ENCODE measurements at places on chromosomes 1 and 21.

DNA sequence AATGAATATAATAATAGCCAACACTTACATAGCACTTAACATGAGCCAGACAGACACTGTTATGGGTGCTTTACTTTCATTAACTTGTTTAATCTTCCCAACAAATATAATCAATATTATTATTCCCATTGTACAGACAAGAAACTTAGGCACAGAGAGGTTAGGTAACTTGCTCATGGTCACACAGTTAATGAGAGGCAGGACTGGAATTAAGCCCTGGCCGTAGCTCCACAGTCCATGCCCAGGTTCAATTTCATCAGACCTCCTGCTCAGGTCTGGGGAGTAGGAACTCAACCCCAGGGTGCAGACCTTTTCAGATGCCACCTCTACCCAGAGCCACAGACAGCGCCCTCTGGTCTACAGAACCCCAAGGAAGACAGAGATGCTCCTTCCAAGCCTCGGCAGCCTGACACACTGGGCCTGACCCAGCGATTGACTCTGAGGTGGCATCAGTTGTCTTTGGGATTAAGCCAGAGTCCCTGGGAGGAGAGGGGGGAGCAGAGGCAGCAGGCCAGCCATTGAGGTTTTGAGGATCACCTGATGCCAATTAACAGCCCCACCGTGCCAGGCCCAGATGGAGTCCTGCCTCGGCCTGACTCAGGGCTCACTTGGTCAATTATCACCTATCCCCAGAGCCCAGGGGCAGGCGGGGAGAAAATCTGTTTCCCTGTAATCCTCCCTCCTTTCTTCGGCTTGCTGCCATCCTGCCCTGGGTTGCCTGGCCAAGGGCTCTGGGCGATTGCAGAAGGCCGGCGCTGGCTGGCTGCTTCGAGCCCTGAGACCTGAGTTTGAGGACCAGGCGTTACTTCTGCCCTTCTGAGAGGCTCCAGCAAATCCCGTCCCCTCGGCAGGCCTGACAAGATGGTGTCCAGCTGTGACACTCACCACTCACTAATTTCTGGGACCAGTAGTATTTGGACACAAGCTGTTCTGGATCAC is 116.7 kb downstream of the LACTBL1 start:
- no peak for DNase-seq

- DNase-seq: no peak
Measured at GRCh38 chr1:234983564-234984238, 144.9 kb downstream of the TOMM20 start.

GRCh38 chr1:18121072-18121820 is 13.6 kb downstream of the IGSF21 start:
- no peak for DNase-seq

GRCh38 chr1:95308276-95309030 is 74.4 kb downstream of the RWDD3 start:
- DNase-seq: no peak

- no peak for DNase-seq
Measured at GRCh38 chr1:82778612-82779011, 977.9 kb downstream of the ADGRL2 start.

- DNase-seq: no peak
Measured at GRCh38 chr21:42524341-42525028, 10.8 kb downstream of the SLC37A1 start.

DNA sequence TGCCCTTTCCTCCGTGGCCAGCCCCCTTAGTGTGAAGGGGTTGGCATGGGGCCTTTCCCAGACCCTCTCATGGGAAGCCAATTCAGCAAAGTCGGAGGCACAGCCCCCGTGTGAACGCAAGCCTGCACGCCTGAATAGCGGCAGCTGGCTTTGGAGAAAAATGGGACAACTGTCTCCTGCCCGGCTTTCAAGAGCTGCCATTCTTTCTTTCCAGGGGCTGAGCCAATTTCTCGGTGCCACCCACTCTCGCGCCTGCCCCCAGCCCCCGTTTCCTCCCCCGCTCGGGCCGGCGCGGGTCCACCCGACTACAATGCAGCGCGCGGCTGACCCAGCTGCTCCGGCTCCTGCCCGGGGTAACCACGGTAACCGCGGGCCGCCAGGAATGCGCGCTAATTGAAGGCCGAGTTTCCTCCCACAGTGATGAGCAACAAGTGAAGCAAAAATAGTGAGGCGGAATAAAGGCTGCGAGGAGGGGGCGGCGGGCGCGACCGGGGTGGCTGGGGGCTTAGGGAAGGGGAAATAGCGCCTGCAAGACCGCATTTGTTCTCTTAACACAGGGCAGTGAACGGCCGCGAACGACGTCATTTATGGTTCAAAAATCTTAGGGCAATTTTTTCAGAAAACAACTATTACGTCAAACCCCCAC is 27.8 kb downstream of the ILDR2 start:
- no peak for DNase-seq

- DNase-seq: no peak
Measured at GRCh38 chr1:209324901-209325871, 258.3 kb upstream of the CAMK1G start.

DNA sequence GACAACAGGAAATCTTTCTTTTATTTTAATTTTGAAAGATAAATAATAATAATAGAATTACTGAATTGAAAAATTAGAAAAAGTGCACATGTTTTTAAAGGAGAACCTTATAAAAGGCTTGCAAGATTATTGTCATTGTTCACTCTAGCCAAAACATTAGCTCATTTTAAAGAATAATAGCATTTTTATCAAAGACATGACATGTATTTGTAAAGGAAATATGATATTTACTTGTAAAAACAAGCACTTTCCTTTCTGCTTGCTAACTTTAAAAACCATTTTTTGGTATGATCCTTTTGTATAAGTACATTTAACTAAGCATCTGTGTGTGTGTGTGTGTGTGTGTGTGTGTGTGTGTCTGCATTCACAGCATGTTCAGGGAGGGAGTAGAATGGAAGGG is 156.3 kb upstream of the C1orf87 start:
- no peak for DNase-seq

- DNase-seq: peak; percentile 14
Measured at GRCh38 chr1:119808972-119809550, 2.2 kb downstream of the REG4 start.

- DNase-seq: no peak
Measured at GRCh38 chr1:43423672-43424550, 29.8 kb downstream of the HYI start.

GRCh38 chr21:24310788-24311187 is 1296.5 kb downstream of the MRPL39 start:
- no peak for DNase-seq

DNA sequence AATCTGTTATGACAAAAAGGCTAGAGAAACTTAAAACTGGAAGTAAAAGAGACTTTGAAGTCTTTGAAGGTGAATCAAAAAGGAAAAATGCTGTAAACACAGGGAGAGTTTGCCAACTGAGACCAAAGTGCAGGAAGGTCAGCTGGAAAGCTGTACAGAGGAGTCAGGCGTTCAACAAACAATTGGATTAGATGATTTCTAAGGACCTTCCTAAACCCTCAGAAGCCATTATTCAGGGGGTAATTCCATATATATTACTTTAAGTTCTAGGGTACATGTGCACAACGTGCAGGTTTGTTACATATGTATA is 156.8 kb downstream of the ZBTB18 start:
- no peak for DNase-seq

DNA sequence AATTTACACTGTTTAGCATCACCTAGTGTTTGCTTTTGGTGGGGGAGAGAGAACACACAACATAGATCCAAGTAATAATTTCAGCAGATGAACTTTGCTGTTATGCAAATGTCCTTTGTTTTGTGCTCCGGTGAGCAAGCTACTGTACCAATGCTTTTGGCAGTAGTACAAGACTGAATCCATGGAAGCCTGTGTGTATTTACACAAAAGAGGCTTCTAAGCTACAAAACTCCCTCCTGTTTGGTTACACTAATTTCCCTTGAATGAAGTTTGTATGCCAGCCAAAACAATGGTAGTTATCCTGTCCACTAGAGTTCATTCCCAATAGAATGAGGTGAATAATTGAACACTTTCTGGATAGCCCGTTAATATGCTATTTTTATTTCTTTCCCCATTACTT is 320.5 kb downstream of the KCTD3 start:
- no peak for DNase-seq

- no peak for DNase-seq
Measured at GRCh38 chr1:65341381-65341780, 32.0 kb downstream of the DNAJC6 start.

GRCh38 chr1:177033628-177034027 is 130.9 kb downstream of the ASTN1 start:
- no peak for DNase-seq

GRCh38 chr21:38494703-38495102 is 3.6 kb downstream of the ERG start:
- no peak for DNase-seq

GRCh38 chr1:22745669-22746585 is 35.3 kb downstream of the EPHB2 start:
- no peak for DNase-seq

- no peak for DNase-seq
Measured at GRCh38 chr1:23524163-23524562, 6.9 kb downstream of the E2F2 start.

DNA sequence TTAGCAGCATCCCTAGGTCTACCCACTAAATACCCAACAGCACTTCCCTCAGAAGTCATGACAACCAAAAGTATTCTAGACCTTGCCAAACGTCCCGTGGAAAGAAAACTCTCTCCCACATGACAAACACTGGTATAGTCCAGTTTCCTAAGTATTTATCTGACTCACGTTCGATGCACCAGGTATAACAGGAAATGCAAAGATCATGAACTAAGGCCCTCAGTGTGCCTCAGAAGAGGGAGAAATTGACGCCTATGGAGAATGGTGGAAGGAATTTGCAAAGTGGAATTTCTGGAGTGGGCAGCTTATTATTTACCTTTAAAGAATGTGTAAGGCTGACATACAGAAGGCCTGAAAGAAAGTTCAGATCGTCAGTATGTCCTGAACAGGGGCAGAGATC is 523.6 kb upstream of the DAB1 start:
- no peak for DNase-seq

- DNase-seq: peak; percentile 29
Measured at GRCh38 chr1:7885513-7886404, 32.9 kb upstream of the UTS2 start.

GRCh38 chr1:65064981-65065380 is 83.0 kb upstream of the AK4 start:
- no peak for DNase-seq

DNA sequence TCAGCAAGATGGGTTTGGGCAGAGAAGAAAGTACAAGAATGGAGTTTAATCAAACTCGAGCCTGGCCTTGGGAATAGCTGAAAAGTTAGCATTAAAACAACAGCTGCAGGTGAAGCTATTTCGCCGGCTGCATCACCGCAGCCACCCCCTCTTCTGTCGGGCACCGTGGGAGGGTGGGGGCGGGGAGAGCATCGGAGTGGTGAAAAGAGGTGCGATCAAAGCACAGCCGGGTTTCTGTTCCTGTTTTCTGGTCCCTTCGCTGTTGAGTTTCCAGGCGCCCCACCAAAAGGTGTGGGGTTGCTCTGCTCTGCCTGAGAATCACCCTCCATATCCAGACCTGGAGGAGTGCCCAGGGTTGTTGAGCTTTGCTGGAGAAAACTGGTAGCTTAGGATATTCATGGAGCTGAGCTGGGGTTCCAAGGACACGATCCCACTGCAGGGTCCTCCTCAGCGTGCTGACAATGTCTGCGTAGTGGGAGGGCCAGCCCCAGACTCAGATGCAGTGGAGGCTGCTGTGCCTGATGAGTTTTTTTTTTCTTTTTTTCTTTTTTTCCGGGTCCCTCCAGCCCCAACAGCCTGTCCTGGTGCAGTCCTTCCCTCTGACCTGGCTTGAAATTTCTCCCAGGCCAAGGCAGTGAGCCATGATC is 127.5 kb upstream of the C1orf174 start:
- DNase-seq: no peak

Measured in stimulated activated CD8-positive, alpha-beta memory T cell treated with anti-CD3 and anti-CD28 coated beads, Interleukin-7, amount 100 ng/mL, for 48 hours (primary cell).